ENCODE measurements at places on chromosomes 1 and 21. TPM values are rescaled to one million over a fixed set of nuclear protein-coding genes. Genes with fewer than 3 reads are reported as not detected.

PODN gene
- polyA plus RNA-seq = 0.45 TPM

- no peaks in the 10 kb centered on the region for H3K4me1 ChIP-seq
- H3K27me3 ChIP-seq = no peaks in the 10 kb centered on the region
- no peaks in the 10 kb centered on the region for H3K36me3 ChIP-seq
- H3K4me3 ChIP-seq = no peak overlapping the region
Measured at GRCh38 chr21:38887062-38887686, 81.4 kb downstream of the ETS2 start.

DNA sequence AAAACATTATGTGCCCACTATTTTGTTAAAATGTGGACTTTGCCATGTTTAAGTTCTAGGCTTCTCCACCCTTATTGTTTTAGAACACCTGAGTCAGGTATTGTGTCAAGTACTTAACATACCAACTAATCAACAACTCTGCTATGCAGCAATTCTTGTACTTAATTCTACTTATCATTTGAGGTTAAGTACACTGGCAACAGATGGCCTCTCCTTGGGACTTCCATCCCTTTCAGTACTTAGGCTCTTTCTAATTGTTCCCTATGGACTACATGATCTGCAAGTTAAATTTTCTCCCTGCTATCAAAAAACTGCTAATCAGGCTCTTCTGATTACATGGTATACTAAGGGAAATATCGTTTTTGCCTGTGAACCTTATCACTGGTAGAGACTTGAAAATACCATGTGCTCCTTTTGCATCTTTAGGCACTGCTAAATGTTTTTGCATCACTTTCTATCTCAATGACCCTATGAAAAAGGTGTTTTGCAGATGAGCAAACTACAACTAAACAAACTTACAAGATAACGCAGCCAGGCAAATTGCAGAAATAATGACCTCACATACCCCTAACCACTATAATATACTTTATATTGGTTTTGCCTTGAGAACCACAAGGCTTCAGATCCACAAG lies 18.9 kb downstream of the SFPQ start:
- peaks cover 9% of the 10 kb centered on the region for H3K4me1 ChIP-seq
- H3K27ac ChIP-seq = no peak overlapping the region
- no peak overlapping the region for H3K4me3 ChIP-seq
- no peaks in the 10 kb centered on the region for H3K27me3 ChIP-seq
- no peak for DNase-seq

DNA sequence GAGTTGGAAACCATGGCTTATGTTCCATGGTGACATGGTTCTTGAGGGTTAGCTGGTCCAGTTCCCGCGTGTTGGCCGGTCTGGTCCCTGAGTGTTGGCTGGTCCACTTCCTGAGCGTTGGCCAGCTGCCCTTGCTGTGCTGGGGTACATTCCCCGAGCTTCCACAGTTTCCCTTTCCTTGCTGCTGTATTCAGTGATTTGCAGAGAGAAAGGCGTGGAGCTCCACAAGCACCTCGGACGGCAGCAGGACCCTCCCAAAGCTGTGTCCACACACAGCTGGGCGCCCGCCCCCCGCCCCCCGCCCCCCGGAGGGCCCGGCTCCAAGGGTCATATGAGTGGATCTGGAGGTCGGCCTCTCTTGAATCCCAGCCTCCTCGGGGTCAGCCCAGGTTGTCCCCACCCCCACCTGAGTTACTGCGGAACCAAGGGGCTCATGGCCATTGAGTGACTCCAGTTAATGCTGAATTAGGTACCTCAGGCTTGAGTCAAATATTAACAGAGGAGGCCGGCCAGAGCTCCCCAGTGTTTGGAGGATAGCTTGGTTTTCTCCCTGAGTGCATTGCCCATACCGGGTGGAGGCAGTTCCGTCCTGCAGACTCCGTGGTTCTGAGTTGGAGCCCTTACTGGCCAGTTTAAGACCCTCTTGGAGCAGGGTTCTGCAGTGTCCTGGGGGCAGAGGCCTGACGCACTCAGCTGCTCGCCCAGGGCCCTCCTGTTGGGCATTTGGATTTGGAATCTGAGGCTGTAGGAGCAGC lies 18.4 kb downstream of the COL18A1 start:
- no peaks in the 10 kb centered on the region for H3K27me3 ChIP-seq
- H3K27ac ChIP-seq = no peak overlapping the region
- H3K4me1 ChIP-seq = peaks cover 2% of the 10 kb centered on the region

- no peak overlapping the region for H3K4me3 ChIP-seq
- H3K27me3 ChIP-seq = no peaks in the 10 kb centered on the region
- H3K4me1 ChIP-seq = peaks cover 11% of the 10 kb centered on the region
- no peak for DNase-seq
- no peak overlapping the region for H3K27ac ChIP-seq
Measured at GRCh38 chr1:226646026-226646869, 92.8 kb downstream of the ITPKB start.

THEM5 gene
- not detected for polyA plus RNA-seq

- no peaks in the 10 kb centered on the region for H3K4me1 ChIP-seq
- no peaks in the 10 kb centered on the region for H3K36me3 ChIP-seq
- H3K27me3 ChIP-seq = no peaks in the 10 kb centered on the region
- H3K27ac ChIP-seq = no peak overlapping the region
Measured at GRCh38 chr1:10957133-10957532, 55.3 kb upstream of the TARDBP start.

ASPM gene
- 7.4 TPM for polyA plus RNA-seq

DNA sequence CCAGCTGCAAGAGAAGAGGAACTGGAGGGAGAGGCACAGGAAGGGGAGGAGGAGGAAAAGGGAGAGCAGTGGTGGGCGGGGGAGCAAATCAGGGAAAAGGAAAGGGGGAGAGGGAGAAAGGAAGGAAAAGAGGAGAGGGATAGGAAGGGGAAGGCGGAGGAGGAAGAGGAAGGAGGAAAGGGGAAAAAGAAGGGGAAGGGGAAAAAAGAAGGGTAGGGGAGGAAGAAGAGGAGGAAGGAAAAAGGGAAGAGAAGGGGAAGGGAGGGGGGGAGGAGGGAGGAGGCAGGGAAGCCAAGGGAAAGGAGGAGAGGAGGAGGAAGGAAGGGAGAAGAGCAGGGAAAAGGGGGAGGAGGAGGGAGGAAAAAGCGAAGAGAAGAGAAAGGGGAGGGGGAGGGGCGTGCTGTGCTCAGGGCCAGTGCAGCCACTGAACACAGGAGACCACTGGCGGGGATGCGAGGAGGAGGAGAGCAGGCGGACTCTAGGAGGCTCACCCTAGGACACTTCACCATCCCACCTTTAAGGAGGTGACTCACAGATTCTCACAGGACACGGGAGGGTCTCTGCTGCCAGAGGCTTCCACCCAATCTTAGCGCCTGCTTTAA lies 33.1 kb downstream of the PGBD5 start:
- H3K27me3 ChIP-seq = no peaks in the 10 kb centered on the region
- no peaks in the 10 kb centered on the region for H3K36me3 ChIP-seq
- no peak overlapping the region for H3K27ac ChIP-seq
- H3K4me1 ChIP-seq = no peaks in the 10 kb centered on the region
- DNase-seq = no peak

AZIN2 gene
- 1.5 TPM for polyA plus RNA-seq

SDHC gene
- polyA plus RNA-seq = 262 TPM

CHIA gene
- not detected for polyA plus RNA-seq

BLACAT1 gene
- 0.22 TPM for polyA plus RNA-seq

Measured in small intestine (tissue), 16 donors.